ENCODE measurements at places on chromosomes 16 and 17. TPM values are rescaled to one million over a fixed set of nuclear protein-coding genes. Genes with fewer than 3 reads are reported as not detected.

The MYH11 gene
- 0.16 TPM for total RNA-seq

DNA sequence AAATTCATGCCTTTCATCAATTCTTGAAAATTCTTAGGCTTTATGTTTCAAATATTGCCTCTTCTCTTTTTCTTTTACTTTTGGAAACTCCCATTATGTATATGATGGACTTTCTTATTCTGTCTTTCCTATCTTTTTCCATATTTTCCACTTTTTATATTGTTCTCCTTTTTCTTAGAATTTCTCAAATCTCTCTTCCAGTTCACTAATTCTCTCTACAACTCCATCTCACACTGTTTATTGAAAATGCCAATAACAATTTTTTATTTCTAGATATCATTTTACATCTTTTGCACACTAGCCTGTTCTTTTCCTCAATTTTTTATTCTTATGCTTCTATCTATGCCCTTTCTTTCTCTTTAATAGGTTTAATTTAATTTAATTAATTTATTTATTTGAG is 43.8 kb upstream of the EFCAB3 start:
- no peak overlapping the region for H3K27ac ChIP-seq
- no peak for DNase-seq
- H3K4me1 ChIP-seq = no peaks in the 10 kb centered on the region
- H3K36me3 ChIP-seq = no peaks in the 10 kb centered on the region

DNA sequence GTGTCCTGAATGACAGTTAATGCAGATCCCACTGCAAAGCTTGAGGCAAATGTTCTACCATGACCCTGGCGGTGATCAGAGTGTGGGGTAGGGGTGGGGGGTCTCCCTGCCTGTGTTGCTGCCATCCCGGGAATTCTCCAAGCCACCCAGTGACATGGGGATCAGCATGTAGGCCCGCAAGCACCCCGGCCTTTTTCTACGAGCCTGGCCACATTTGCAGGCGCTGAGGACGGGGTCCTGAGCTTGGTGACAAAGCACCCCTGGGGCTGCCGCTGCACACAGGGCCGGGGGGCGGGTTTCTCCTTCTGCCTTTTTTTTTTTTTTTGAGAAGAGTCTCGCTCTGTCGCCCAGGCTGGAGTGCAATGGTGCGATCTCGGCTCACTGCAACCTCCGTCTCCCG is 35.8 kb downstream of the SLC7A5 start:
- no peak for DNase-seq
- H3K4me1 ChIP-seq = peaks cover 44% of the 10 kb centered on the region
- H3K27ac ChIP-seq = no peak overlapping the region
- H3K4me3 ChIP-seq = no peak overlapping the region
- peaks cover 99% of the 10 kb centered on the region for H3K36me3 ChIP-seq

DNA sequence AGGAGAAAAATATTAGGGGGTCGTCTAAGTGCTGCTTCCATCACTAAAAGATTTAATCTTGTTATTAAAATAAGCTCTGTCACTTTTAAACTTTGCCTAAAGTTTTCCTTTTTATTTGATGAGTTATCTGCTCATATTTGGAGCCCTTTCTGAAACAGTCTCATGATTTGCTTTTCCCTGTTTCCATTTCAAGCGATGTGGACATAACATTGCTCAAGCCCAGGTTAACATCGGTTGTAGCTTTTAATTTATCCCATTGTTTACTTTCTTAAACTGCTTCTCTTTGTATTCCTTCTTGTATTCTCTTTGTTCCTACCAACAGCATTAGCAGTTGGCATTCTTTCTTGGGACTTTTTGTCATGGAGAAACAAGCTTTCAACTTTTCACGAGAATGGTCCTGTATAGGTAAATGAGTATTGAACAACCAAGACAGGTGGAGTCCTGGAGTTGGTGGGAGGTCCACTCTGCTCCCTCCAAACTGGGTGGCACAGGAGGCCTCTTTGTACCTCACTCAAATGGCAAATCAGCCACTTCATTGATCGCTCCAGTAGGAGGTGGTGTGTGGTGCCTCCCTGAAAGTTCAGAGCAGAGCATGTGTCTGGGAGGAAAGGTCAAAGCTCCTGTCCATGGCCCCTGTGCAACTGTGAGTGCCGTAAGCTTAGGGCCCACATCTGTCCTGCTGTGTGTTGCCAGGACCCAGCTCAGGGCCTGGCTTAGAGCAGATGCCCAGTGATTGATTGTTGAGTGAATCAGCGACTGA is 107.0 kb downstream of the CYLD start:
- H3K4me1 ChIP-seq = peaks cover 11% of the 10 kb centered on the region
- DNase-seq = no peak
- no peaks in the 10 kb centered on the region for H3K36me3 ChIP-seq
- H3K27me3 ChIP-seq = no peaks in the 10 kb centered on the region
- no peak overlapping the region for H3K27ac ChIP-seq
- H3K4me3 ChIP-seq = no peak overlapping the region

GRCh38 chr17:42403150-42403549 is 14.9 kb upstream of the STAT3 start:
- H3K4me3 ChIP-seq = no peak overlapping the region
- no peak for DNase-seq
- H3K27me3 ChIP-seq = no peaks in the 10 kb centered on the region
- H3K4me1 ChIP-seq = peaks cover 17% of the 10 kb centered on the region

DNA sequence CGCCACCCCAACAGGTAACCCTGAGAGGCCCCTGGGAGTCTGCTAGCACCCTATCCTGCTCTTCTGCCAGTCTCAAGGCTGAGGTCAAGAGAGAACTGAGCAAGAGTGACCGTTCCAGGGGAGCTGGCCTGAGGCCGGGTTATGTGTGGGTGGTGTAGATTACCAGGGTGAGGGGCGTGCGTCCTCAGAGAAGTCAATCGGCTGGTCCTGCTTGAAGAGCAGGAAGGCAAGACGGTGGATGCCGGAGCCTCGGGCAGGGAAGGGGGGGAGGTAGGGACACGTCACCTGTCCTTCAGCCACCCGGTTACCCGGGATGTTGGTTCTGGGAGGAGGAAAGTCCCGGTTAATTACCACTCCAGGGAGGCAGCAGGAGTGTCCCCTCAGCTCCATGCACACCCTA is 2.6 kb upstream of the TRIM65 start:
- no peak overlapping the region for H3K4me3 ChIP-seq
- H3K4me1 ChIP-seq = peaks cover 29% of the 10 kb centered on the region
- no peaks in the 10 kb centered on the region for H3K27me3 ChIP-seq
- no peak overlapping the region for H3K27ac ChIP-seq

The DBNDD1 gene
- total RNA-seq = 1.3 TPM

- H3K36me3 ChIP-seq = peaks cover 15% of the 10 kb centered on the region
- no peaks in the 10 kb centered on the region for H3K4me1 ChIP-seq
- no peak overlapping the region for H3K27ac ChIP-seq
Observed at GRCh38 chr16:47694543-47694942, 233.4 kb downstream of the PHKB start.

DNA sequence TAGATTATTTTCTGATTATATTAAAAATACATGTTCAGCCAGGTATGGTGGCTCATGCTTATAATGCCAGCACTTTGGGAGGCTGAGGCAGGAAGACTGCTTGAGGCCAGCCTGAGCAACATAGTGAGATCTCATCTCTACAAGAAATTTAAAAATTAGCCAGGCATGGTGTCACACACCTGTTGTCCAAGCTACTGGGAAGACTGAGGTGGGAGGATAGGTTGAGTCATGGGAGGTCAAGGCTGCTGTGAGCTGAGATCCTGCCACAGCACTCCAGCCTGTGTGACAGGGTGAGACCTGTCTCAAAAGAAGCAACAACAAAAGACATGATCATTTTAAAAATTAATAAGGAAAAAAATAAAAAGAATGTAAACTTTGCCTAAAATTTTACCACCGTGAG is 40.7 kb downstream of the PRAC1 start:
- no peak overlapping the region for H3K27ac ChIP-seq
- H3K27me3 ChIP-seq = peaks cover 44% of the 10 kb centered on the region
- no peak for DNase-seq
- no peaks in the 10 kb centered on the region for H3K4me1 ChIP-seq
- H3K36me3 ChIP-seq = no peaks in the 10 kb centered on the region

DNA sequence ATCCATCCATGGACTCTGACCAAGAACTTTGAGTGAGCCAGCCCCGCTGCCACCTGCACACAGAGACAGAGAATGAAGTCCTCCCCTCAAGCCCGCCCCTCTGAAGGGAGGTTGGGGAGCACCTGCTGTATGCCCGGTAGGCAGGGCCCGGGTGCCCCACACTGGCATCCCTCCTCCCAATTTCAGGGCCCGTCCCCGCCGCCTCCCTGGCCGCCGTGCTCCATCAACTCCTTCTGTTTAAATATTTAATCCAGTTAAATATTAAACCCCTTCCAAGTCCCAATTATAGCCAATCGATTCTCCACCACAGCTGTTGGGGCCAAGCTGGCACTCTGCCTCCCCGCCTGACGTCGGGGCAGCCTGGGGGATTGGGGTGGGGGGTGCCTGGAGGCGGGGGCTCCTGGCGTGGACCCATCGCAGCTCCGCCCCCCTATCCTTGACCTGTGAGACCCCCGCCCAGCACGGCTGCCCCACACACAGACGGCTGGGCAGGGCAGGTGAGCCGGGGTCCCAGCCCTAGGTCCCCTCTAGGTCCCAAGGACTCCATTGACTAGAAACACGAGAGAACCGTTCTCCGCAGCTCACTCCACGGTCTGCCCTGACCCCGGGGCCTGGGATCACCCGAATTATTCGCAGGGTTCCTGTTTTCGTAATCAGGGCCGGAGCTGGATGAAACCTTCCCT is 18.0 kb upstream of the CACNA1H start:
- H3K36me3 ChIP-seq = no peaks in the 10 kb centered on the region
- no peak overlapping the region for H3K27ac ChIP-seq
- peaks cover 39% of the 10 kb centered on the region for H3K27me3 ChIP-seq
- no peak overlapping the region for H3K4me3 ChIP-seq
- no peaks in the 10 kb centered on the region for H3K4me1 ChIP-seq
- DNase-seq = no peak

- no peak for DNase-seq
- H3K27me3 ChIP-seq = no peaks in the 10 kb centered on the region
- H3K4me1 ChIP-seq = peaks cover 12% of the 10 kb centered on the region
- H3K27ac ChIP-seq = no peak overlapping the region
- H3K36me3 ChIP-seq = peaks cover 64% of the 10 kb centered on the region
- H3K4me3 ChIP-seq = no peak overlapping the region
Observed at GRCh38 chr17:81067391-81067811, 32.5 kb downstream of the BAIAP2 start.

The CACNG5 gene
- not detected for total RNA-seq

GRCh38 chr17:76537288-76537577 is 276 bp downstream of the CYGB start:
- no peak for DNase-seq
- peaks cover 30% of the 10 kb centered on the region for H3K4me1 ChIP-seq
- H3K27ac ChIP-seq = no peak overlapping the region
- peak overlapping the region; percentile 36 for H3K4me3 ChIP-seq

DNA sequence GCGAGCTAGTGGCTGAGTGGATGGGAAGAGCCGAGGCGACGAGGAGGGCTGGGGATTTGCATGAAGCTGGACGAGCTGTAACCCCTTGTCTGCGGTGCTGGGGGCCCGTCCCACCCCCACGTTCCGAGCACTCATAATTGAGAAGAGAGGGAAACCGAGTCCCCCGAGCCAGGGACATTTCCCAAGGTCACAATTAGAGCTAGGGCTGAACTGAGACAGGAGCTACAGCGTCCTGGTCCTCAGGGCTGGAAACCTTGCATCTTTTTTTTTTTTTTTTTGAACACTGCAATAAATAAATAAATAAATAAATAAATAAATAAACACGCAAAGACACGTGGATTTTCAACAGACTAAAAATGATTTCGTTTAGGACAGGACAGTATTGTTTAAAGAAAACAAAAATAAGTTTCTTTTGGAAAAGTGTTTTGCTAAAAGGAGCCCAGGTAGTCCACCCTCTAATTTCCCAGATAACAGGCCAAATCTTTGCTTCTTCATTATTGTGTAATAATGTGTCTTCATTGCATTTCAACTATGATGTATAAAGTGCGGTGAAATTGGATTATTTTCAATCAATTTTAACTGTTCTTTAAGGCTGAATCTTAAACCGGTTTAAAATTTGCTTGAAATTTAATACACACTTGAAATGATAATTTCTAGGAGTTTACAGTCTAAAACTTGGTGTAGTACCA is 992 bp downstream of the GDPD1 start:
- peaks cover 10% of the 10 kb centered on the region for H3K4me1 ChIP-seq
- H3K4me3 ChIP-seq = peak overlapping the region; percentile 42
- DNase-seq = no peak
- H3K27me3 ChIP-seq = no peaks in the 10 kb centered on the region

DNA sequence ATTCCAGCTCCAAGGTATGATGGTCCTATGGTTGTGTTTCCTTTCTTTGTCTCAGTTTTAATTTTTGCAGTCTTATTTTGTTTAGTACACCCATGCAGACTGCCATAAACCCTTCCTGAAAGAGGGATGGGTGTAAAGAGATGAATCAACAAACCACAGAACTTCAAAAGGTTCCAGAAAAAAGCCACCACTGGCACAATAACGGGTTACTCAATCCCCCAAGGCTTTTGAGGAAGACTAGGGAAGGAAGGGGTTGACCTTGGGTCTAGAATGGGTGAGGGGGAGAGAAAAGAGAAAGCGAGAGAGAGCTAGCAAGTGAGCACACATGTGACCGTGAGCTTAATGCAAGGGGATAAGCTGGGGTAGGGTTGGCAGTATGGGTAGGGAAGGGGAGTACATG is 168.1 kb downstream of the XYLT1 start:
- H3K36me3 ChIP-seq = no peaks in the 10 kb centered on the region
- H3K4me1 ChIP-seq = no peaks in the 10 kb centered on the region
- H3K27ac ChIP-seq = no peak overlapping the region
- DNase-seq = no peak
- H3K4me3 ChIP-seq = no peak overlapping the region
- no peaks in the 10 kb centered on the region for H3K27me3 ChIP-seq

DNA sequence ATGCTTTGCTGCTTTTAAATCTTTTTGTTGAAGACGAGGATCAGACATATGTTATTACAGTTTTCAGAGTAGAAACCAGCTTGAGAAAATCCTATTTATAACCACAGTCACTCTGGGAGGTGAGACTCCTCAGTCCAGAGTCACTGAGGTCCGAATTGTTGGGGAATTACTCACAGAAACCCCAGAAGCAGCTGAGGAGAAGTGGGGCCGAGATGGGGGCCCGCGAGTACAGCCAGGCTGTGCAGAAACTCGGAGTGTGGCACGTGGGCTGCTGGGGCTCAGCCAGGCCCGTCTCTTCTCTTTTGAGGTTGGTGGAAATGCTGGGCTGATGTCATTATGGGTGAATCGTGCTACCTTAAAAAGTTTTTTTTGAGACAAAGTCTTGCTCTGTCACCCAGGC is 14.4 kb upstream of the GNG13 start:
- H3K4me1 ChIP-seq = peaks cover 17% of the 10 kb centered on the region
- peak; percentile 36 for DNase-seq
- H3K36me3 ChIP-seq = no peaks in the 10 kb centered on the region
- no peak overlapping the region for H3K27ac ChIP-seq
- H3K27me3 ChIP-seq = peaks cover 15% of the 10 kb centered on the region
- no peak overlapping the region for H3K4me3 ChIP-seq

Measured in SJSA1 (cell line).